ENCODE measurements at places on chromosomes 6 and 20. TPM values are rescaled to one million over a fixed set of nuclear protein-coding genes. Genes with fewer than 3 reads are reported as not detected.

The CNBD2 gene
- polyA plus RNA-seq = 6.7 TPM

The GPSM3 gene
- 165 TPM for polyA plus RNA-seq

The TPBG gene
- 1.7 TPM for polyA plus RNA-seq

The CLPSL1 gene
- not detected for polyA plus RNA-seq

The IYD gene
- polyA plus RNA-seq = not detected

The SLC22A1 gene
- polyA plus RNA-seq = not detected

The BMP6 gene
- polyA plus RNA-seq = not detected

The SPAG4 gene
- polyA plus RNA-seq = 0.69 TPM

The NOX3 gene
- not detected for polyA plus RNA-seq

The KIF6 gene
- polyA plus RNA-seq = not detected

The KCNK16 gene
- polyA plus RNA-seq = not detected

The MUC22 gene
- polyA plus RNA-seq = not detected

The PGC gene
- not detected for polyA plus RNA-seq

The PMEPA1 gene
- 2.9 TPM for polyA plus RNA-seq

The IP6K3 gene
- not detected for polyA plus RNA-seq

The HLA-DQA1 gene
- not detected for polyA plus RNA-seq

The MICAL1 gene
- 9.0 TPM for polyA plus RNA-seq

The OTOR gene
- not detected for polyA plus RNA-seq

The FUT9 gene
- polyA plus RNA-seq = not detected

The ANKRD66 gene
- not detected for polyA plus RNA-seq

The SYNGAP1 gene
- polyA plus RNA-seq = not detected

The NRN1 gene
- not detected for polyA plus RNA-seq

The SLC32A1 gene
- polyA plus RNA-seq = not detected

The KCNQ5 gene
- 1.0 TPM for polyA plus RNA-seq

The PRICKLE4 gene
- polyA plus RNA-seq = not detected

The GRIK2 gene
- not detected for polyA plus RNA-seq

The C6orf15 gene
- not detected for polyA plus RNA-seq

The OR12D3 gene
- not detected for polyA plus RNA-seq

The OPRL1 gene
- polyA plus RNA-seq = 1.1 TPM

The OOEP gene
- 0.28 TPM for polyA plus RNA-seq

The PACRG gene
- polyA plus RNA-seq = 1.5 TPM

The ZSCAN9 gene
- polyA plus RNA-seq = 1.2 TPM

The LHFPL5 gene
- not detected for polyA plus RNA-seq

The SAMD3 gene
- polyA plus RNA-seq = 69.2 TPM

The OR2B6 gene
- not detected for polyA plus RNA-seq

The PPIL6 gene
- 0.33 TPM for polyA plus RNA-seq

The HAO1 gene
- polyA plus RNA-seq = not detected

The FLRT3 gene
- not detected for polyA plus RNA-seq

The PAK5 gene
- not detected for polyA plus RNA-seq

The CAP2 gene
- not detected for polyA plus RNA-seq

The SLC22A7 gene
- polyA plus RNA-seq = not detected

The CEP85L gene
- 35.9 TPM for polyA plus RNA-seq

The SOX18 gene
- polyA plus RNA-seq = not detected

The LAMA2 gene
- polyA plus RNA-seq = 0.20 TPM

The PKHD1 gene
- not detected for polyA plus RNA-seq

The PI16 gene
- polyA plus RNA-seq = 31.5 TPM

The TPD52L1 gene
- not detected for polyA plus RNA-seq

The GGTLC1 gene
- polyA plus RNA-seq = not detected

The MOCS1 gene
- 0.80 TPM for polyA plus RNA-seq

Measured in CD4-positive, alpha-beta memory T cell (primary cell).